Kidney (tissue), 22 donors: ENCODE measurements at places on chromosomes 1 and 21. TPM values are rescaled to one million over a fixed set of nuclear protein-coding genes. Genes with fewer than 3 reads are reported as not detected.

AK5 gene
- 1.7 TPM for total RNA-seq

ERICH3 gene
- total RNA-seq: 0.50 TPM

OLIG2 gene
- not detected for total RNA-seq

HRNR gene
- total RNA-seq: not detected

PLD5 gene
- 0.47 TPM for total RNA-seq

GNAT2 gene
- not detected for total RNA-seq

UBE2U gene
- not detected for total RNA-seq

ST6GALNAC3 gene
- total RNA-seq: 15.8 TPM

GRHL3 gene
- 1.7 TPM for total RNA-seq

HJV gene
- total RNA-seq: not detected

SLC25A34 gene
- 1.5 TPM for total RNA-seq

MMEL1 gene
- total RNA-seq: 4.0 TPM

KCNN3 gene
- total RNA-seq: 5.6 TPM

RPTN gene
- not detected for total RNA-seq

FAM3B gene
- 19.4 TPM for total RNA-seq

CDC20 gene
- total RNA-seq: 2.7 TPM

TBX15 gene
- total RNA-seq: 0.82 TPM

KRTAP19-3 gene
- not detected for total RNA-seq

GPR61 gene
- total RNA-seq: not detected

PLA2G4A gene
- 8.4 TPM for total RNA-seq

TMEM240 gene
- 1.9 TPM for total RNA-seq

IVL gene
- not detected for total RNA-seq

CD5L gene
- total RNA-seq: 0.19 TPM

INKA2 gene
- 5.6 TPM for total RNA-seq

LCE1A gene
- total RNA-seq: not detected

MYOG gene
- not detected for total RNA-seq

SLAMF9 gene
- total RNA-seq: not detected

AQP10 gene
- not detected for total RNA-seq

RBP7 gene
- 21.2 TPM for total RNA-seq

KIAA0040 gene
- 34.1 TPM for total RNA-seq

DYRK3 gene
- total RNA-seq: 12.7 TPM

EFHD2 gene
- 37.5 TPM for total RNA-seq

SH3GLB1 gene
- 79.7 TPM for total RNA-seq

KLHL20 gene
- 23.5 TPM for total RNA-seq

PRRX1 gene
- 8.1 TPM for total RNA-seq

NBPF6 gene
- not detected for total RNA-seq

NSL1 gene
- 34.5 TPM for total RNA-seq

PGLYRP3 gene
- total RNA-seq: not detected

RGS8 gene
- total RNA-seq: not detected

NTPCR gene
- total RNA-seq: 40.2 TPM
